ENCODE measurements at places on chromosomes 3 and 15.

DNA sequence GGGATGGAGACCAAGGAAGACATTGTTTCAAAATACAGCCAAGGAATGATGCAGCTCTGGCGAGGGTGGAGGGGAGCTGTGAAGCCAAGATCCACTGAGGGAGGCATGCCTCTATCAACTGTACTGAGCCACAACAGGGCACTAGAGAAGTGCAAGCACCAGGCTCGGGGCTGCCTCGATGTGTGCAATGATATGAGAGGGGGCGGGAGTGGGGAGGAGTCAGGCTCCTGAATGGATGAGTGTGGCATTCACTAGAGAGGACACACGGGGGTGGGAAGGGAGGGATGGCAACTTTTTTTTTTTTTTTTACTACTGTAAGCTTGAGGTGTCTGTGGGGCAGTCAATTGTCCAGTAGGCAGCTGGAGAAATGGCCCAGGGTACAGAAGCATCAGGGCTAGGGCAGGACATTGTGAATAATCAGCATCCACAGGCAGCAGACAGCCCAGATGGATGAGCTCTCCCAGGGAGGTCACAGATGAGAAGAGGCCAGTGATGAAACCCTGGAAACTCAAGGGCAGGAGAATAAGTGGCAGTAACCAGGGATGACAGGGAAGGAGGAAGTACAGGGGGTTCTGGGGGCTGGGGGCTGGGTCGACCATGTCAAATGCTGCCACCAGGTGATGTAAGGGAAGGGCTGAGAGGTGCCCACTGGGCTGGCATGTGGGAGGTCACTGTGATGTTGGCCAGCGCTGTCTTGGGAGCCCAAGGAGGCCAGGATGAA is 5.9 kb downstream of the STOML1 start:
- no peak for DNase-seq

DNA sequence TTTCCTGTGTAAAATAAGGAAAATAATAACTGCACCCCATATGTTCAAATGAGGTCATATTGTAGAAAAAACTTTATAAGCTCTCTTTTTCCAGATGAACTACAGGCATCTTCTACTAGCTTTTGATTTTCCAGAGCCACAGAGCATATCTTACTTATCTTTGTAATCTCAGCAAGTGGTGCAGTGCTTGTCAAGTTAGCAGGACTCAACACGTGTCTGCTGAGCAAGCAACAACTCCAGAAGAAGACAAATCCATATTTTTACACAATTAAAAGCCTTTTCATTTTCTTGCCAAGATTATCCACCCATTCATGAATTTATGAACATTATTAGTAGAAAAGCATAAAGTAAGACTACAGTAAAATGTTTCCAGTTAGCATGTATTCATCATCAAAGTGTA is 14.4 kb upstream of the TSC22D2 start:
- no peak for DNase-seq

DNA sequence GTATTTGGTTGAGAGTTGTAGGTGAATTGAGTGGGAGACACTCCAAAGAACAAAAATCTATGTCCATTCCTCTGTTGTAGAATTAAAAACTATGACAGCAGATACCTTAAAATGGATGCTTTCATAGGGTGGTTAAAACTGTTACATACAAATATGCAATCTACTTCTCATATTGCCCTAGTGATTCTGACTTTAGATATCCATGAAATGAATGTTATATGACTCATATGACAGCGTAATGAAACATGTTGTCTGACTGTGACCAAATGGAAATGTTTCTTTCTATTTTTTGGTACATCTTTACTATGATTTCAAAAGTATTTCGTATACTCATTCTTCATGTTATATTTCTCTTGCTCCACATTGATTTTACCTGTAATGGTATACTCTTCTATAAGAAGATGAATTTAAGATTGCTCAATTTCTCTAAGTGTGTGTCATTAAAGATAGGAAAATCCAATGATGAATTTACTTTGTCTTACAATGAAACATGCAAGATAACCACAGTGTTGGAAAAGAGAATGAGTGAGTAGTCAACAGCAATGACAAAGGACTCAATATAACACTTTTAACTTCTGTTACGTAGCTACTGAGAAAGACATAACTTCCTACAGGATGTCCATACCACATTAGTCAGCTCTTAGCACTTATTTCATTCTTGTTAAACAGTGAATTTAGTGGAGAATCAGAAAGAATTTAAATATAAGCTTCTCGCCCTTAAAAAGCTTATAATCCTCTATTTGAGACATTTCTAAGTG is 79.3 kb upstream of the LSAMP start:
- DNase-seq, result no peak

DNA sequence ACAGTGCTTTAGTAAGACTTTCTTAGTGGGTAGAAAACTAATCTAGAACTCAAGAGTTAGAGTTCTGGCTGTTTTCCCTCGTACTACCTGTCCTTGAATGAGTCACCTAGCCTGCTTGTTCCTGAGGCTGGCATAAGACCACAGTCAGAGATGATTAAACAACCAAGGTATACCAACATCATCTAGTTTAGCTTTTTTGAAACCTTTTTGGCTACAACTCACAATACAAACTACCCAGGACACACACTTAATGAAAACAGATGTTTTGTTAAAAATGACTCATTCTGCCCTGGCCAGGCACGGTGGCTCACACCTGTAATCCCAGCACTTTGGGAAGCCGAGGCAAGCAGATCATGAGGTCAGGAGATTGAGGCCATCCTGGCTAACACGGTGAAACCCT is 4.6 kb downstream of the MCCC1 start:
- no peak for DNase-seq

- no peak for DNase-seq
These were observed 123.8 kb upstream of the CHL1 start for GRCh38 chr3:72776-73175.

- DNase-seq, result no peak
These were observed 3.2 kb downstream of the PFKFB4 start for GRCh38 chr3:48553361-48553760.

GRCh38 chr3:52779837-52780585 is 2.6 kb downstream of the ITIH1 start:
- no peak for DNase-seq
